ENCODE measurements at places on chromosomes 4 and X.
A peak's percentile ranks its signal among the peaks of the same experiment; 100 is the strongest.

GRCh38 chrX:2514131-2514530, 13.4 kb upstream of the DHRSX start:
- DNase-seq = no peak

GRCh38 chr4:91113130-91113706, 986.0 kb downstream of the CCSER1 start:
- DNase-seq = no peak

DNA sequence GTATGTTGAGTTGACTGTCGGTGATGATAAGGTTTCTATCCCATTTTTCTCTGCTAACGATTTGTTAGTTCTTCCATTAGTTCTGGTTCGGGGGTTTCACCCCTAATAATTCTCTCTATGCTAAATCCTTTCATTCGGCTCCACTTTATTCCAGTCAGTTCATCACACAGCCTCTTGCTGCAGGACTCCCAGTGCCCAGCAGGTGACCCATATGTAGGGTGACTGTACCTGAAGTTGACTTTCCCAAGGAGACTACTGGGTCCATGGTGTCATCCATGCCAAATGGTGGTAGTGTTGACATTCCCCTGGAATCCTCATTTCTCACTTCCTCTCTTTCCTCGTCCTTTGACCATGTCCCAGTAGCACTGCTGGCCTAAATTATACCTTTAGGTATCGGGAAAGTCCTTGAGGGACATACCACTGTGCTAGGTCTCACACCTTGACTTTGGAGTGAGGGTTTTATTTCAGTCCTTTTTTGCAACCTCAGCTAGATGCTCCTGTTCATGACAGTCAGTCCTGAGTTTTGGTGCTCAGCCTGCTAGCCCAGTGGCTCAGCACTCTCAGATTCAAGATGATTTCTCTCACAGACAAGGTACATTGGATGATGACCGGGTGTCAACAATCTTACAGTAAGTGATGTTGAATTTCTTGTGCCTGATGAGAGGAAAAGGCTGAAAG, 105.1 kb upstream of the ARHGAP24 start:
- no peak for DNase-seq

DNA sequence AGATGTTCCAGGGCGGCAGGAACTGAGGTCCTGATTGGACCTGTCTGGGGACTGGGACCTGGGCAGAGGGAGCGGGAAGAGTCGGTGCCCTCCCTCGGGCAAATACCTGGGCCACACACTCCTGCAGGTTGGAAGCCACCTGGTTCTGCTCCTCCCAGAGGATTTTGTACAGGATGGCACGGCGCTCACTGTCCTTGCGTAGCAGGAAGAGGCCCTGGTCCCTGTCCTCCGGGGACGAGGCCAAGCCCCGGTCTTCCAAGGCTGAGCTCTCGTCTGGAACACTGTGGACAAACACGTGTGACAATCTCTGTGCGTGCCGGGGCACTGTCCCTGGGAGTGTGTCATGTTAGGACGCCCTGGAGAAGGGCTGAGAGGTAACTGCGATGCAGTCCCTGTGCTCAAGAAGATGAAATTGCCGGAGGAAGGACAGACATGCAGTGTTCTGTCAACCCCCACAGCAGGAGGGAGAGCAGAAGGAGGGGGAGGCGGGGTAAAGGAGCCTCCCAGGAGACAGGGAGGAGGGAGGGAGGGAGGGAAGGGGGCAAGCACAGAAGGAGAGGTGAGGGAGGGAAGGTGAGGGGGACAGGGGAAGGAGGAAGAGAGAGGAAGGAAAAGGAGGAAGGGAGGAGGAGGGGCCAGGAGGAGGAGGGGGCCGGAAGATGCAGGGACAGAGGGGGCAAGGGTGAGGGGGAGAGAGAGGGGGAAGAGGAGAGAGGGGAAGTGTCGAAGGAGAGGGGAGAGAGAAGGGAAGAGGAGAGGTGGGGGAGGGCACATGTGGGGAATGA, 29.0 kb downstream of the PDHA1 start:
- no peak for DNase-seq

GRCh38 chr4:98657531-98658286, 702 bp downstream of the TSPAN5 start:
- DNase-seq = peak; percentile 33

DNA sequence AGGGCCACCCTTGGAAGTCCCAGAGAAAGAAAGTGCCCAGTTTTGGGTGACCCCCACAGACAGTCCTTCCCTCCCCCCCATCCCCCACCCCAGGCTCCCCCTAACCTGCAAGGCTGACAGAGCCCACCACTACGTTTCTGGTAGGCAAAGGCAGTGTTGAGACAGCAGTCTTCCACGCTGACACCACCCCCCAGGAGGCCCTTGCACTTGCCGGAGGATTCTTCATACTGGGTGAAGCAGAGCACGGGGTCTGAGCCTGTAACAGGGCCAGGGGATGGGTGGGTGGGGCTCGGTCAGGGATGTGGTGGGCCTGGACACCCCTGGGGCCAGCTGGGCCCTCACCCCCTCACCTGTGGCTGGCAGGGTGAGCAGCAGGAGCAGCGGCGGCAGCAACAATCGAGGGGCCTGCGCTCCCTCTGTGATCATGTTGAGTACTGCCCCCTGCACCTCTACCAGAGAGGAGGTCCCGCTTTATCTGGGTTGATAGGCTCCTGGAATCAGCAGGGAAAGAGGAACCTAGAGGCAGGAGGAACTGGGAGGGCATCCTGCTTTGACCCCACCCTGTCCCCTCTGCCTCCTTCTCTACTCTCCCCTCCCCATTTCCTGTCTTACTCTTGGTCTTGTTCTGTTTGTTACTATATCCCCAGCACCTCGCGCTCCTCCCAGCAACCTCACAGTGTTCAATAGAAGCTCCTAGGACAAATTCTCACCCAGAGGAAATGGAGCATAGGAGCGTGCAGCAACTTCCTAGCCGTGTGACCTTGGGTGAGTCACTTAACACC, at the start of gene CFP:
CFP (minus strand) TSS at position 512 of the 782 bp plus-strand sequence; CDS start at position 426, 86 bp downstream.
- no peak for DNase-seq

DNA sequence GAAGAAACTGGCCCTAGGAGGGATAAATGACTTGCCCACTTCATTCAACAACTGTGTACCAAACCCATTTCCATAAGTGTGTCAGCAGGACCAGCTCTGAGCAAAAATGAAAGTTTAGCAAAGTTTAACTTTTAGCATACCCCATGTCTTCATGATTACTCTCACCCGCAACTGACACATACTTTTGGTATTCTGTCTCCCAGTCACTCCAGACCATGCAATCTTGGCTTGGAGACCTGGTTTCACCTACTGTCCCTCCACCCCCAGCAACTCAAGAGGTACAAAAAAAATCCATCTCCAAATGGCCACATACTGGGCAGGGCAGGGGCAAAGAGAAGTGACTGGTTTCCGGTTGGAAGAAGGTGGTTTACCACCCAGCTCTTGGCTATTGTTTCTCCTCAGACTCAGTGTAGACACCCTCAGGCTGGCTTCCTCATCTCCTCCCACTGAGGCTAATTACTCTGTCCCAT, 79.8 kb downstream of the RLIM start:
- no peak for DNase-seq

- DNase-seq = no peak
Observed at GRCh38 chr4:184887333-184887732, 61.6 kb upstream of the ACSL1 start.

GRCh38 chr4:623914-624566, 1.3 kb upstream of the PDE6B start:
- DNase-seq = no peak

DNA sequence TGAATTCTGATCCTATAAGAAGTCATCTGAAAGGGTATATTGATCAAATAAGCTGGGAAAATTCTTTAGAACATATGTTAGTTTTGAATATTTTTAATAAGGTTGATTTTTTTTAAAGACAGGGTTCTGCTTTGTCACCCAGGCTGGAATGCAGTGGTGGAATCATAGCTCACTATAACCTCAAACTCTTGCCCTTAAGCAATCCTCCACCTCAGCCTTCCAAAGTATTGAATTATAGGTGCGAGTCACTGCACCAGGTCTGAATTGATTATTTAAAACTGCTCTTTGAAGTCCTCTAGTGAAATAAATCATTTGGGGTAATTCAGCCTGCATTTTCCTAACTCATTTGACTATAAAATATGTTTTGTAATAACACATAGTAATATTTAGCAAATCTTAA, 812.3 kb downstream of the PDHA2 start:
- DNase-seq = no peak

- DNase-seq = no peak
Observed at GRCh38 chr4:40514497-40514951, 115.1 kb downstream of the RBM47 start.

DNA sequence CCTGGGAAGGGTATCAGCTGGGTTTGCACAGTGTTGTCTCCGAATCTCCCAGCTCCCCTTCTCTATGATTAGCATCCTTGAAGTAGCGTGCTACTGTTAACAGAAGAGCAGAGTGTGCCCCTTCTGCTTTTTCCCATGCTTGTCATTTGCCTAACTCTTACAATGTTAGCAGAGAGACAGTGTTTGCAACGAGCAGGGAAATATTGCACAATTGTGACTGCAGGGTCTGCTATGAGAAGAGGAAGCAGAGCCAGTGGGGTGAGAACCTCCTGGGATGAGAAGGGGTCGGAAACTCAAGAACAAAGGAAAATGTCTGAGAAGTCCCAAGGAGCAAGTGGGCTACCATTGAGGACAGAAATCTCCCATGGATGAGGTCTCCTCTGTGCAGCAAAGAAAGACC, 7.8 kb upstream of the CHRNA9 start:
- no peak for DNase-seq

DNA sequence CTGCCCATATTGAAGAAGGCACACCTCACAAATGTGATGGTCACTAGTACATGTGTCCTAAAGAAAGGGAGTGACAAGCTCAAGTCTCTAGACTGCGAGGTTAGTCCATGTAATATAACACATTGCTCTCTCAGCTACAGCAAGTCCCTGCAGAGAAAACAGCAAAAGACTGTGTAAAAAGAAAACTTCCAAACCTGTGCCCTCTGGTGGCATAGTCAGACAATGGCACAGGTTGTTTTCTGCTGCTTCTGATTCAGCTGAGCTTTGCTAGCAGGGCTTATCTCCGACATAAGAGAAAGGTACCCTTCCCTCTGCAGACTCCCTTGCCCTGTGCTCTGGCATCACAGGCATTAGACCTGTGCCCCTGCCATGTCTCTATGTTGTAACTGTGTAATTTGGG, 1.4 kb upstream of the SERPINA7 start:
- no peak for DNase-seq

Measured in activated effector memory CD4-positive, alpha-beta T cell treated with Interleukin-2 at 50 U/mL for 16 hours (primary cell).